ENCODE measurements at places on chromosomes 6 and 20.
A peak's percentile ranks its signal among the peaks of the same experiment; 100 is the strongest.

DNA sequence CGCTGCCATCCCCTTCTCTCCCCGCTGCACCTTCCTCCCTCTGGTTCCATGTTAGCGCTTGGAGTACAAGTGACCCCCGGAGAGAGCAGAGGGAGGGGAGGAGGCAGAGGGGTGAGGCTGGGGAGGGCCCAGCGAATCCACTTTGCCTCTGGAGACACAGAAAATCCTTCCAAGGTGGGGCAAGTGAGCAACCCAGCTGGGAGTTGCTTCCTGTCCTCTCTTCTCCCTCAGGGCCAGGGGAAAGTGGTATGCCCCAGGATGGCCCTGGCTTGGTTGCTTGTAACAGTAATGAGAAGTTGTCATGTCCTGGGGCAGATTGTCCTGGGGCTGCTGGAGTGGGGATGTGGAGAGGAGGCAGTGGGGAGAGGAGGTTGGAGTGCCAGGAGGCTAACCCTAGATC, 691 bp upstream of the ANGPT4 start:
- no peak for DNase-seq

DNA sequence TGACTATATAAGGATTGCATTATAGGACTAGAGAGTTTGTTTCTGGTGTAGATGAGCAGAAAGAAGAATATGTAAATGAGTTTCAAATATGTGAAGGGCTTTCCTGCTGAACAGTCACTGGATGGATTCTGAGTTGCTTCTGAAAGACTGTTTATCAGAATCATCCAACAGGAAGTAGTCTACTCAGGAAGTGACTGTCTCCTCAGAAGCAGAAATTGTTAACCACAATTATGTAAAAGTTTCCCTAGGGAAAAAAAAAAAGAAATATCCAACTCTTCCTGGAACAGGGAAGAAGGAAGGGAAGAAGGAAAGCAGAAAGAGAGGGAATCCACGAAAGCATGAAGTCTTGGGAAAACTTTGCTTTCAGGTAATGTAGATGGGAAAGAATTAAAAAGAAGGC, 138.9 kb downstream of the TENT5A start:
- no peak for DNase-seq

DNA sequence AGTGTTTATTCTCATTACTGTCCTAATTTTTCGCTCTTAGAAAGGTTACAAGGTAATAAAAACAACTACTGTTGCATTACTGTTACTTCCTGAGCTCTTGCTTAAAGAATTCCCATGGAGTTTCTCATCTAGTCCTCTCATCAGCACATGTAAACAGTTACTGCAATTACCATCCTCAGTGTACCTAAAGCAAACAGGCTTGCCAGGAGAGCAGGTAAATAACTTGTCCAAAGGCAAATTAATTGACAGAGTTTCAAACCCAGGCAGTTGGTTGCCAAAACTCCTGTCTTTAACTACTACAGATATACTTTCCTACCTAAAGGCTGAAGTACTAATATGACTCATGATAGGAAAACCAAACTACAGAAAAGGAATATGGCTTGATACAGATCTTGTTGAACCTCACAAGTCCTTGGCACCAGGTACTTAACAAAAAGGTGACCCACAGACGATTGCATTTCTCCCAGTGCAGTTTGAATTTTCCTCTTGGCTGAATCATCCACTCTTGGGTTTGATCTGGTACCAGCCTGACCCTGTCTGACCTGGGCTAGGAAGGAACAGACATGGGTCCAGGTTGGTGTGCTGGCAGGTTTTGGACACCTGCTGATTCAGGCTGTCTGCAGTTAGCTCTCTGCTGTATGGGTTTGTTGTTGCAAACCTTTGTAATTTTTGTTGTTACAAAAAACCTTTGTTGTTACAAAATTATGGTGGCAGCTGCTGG, 153.0 kb downstream of the CFAP61 start:
- no peak for DNase-seq

GRCh38 chr20:25247956-25248785, at the start of gene PYGB:
PYGB (plus strand) TSS chr20:25248085; CDS start chr20:25248179, 94 bp downstream.
- peak; percentile 69 for DNase-seq

- no peak for DNase-seq
These were observed 12.5 kb upstream of the SOX12 start for GRCh38 chr20:312866-313265.

GRCh38 chr6:169940481-169941271, 189.3 kb downstream of the ERMARD start:
- DNase-seq, result no peak

DNA sequence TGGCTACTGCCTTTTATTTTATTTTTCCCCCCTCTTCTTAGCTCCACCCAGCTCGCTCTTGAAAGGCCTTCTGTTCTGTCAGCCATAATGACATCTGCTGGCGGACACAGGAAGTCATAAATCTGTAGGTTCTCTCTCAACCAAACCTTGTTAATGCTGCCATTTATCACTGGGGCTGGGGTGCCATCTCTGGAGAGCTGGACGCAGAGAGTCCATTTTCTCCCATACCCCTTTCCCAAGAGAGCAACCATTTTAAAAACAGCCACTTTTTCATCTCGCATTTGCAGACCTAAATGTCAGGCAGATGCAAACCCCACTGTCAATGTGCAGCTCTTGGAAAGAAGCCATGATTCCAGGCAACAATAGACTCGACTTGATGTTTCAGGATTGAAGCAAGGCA, 13.0 kb upstream of the TSHZ2 start:
- DNase-seq, result no peak

- DNase-seq, result no peak
These were observed 31.6 kb upstream of the CSNK2A1 start for GRCh38 chr20:575230-575629.

DNA sequence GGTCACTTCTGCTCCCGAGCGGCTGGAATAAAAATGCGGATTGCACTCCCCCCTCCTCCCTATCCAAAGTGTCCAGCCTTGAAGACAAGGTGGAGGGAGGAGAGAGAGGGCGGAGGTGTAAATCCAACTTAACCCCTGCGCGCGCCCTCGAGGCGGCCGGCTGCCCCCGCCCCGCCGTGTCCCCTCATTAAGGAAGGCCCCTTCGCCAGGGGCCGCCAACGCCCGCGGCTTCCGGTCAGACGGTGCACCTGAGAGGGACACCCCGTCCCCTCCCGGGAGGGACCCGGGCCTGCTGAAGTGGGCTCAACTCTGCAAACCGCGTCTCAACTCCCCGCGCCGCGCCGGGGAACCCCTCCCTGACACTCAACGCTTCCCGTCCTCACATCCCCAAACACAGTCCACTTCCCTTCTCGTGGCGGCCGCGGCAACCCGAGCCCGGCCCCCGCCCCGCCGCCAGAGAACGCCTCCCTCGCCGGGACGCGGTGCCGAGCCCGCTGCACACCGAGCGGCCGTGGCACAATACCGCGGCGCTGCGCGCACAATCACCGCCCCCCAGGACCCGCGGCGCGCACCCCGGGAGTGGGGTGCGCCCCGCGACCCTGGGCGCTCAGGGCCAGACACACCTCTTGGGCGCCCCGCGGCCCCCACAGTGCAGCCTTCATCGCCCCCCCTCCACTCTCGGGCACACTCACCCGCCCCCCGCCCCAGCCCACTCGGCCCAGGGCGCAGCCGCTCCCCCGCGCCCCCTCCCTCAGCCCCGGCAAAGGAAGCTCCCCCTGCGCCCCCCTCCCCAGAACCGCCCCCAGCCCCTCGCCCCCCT, 102.5 kb downstream of the NOL4L start:
- DNase-seq, result no peak

DNA sequence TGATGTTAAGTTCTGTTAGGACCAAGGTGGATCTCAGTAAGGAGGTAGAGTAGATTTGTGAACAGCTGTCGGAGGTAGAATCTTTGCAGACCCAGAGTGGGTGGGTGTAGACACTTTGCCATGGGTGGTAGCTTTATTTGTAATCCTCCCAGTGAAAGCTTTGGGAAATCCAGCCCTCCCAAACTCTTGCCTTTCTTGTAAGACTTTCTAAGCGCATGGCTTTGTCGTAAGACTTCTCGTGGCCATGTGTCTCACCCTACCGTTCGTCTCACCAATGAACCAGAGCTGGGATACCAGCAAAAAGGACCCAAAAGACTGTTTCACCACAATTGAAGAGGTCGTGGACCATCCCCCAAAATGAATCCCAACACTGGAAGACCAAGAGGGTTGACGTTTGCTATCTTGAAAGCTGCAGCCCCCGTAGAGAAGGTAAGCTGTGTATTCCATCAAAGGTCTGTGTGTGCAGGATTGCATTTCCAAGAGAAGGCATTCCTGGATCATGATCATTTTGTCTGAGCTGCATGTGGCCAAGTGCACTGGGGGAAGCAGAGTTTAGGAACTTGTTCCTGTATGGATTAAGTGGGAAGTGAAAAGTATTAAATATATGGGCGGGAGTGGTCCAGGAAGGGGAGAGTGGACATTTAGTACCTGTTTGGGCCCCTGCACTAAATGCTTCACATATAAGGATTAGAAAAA, 5.8 kb upstream of the TMEM14A start:
- DNase-seq, result no peak

DNA sequence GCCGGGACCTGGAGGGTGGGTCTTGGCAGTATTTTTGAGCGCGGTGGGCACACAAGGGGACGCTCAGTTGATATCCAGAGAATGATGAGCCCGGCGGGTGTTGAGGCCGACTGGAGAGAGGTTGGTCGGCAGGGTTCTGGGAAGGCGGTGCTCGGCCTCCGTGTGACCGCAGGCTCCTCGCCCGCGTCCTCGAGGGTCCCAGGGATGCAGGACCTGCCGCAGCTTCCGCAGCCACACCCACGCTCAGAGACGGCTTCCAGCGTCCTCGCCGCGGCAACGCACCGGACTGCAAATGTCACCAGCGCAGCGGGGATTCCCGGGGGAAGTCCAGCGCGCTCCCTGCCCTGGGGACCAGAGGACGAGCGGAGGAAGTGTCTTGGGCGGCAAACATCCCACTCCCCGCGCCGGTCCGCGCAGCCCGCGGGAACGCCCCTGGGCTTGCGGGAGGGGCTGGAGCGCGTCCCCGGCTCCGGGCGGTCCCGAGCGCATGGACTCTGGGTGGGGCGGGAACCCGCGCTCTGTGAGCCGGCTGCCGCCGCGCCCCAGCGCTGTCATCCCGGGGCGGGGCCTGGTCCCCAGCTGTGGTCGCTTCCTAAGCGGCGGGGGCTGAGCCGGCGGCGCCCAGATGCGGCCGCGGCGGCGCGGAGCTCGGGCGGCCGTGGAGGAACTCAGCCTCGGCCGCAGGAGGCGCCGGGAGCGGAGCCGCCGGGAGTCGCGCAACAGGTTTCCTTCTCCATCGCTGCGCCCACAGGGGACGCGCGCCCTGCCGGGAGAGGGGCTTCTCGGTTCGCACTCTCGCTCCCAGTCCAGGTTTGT, at the start of gene STX11:
TSS of gene STX11 (plus strand) at position 624 of the 816 bp plus-strand sequence. CDS start 36,111 bp downstream, outside the sequence.
- peak; percentile 50 for DNase-seq

GRCh38 chr6:41439524-41440418, 104.4 kb downstream of the NCR2 start:
- DNase-seq, result no peak

DNA sequence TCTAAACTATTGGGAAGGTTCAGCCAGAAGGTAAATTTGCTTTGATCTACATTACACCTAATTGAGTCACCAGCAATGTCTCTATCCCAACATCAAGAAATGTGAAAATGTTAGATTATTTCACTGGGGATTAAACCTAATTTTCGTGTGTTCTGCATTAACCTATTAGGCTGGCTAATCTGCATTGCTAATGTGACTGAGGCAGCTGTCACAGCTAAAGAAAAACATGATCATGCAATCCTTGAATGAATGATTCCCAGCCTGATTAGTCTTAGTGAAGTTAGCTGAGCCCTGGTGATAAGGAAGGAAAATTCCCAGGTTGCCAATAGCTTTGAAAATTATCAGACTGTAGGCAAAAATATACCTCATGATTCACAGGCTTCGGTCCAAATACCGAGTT, 135.3 kb downstream of the LINC00237 start:
- DNase-seq, result no peak

GRCh38 chr20:53642196-53643030, 48.8 kb upstream of the ZNF217 start:
- no peak for DNase-seq

GRCh38 chr20:41428285-41428684, 61.7 kb upstream of the EMILIN3 start:
- peak; percentile 9 for DNase-seq

- DNase-seq, result no peak
These were observed 8.2 kb downstream of the ATP9A start for GRCh38 chr20:51759769-51760510.

GRCh38 chr6:25685251-25685650, 33.2 kb downstream of the SCGN start:
- no peak for DNase-seq

- no peak for DNase-seq
These were observed 146.2 kb upstream of the SMLR1 start for GRCh38 chr6:130681028-130681427.

GRCh38 chr6:159720708-159721107, 6.6 kb upstream of the WTAP start:
- DNase-seq, result peak; percentile 25

- no peak for DNase-seq
These were observed 180.5 kb downstream of the PDE7B start for GRCh38 chr6:136031982-136032381.

GRCh38 chr6:74115674-74116073, 419.7 kb downstream of the CD109 start:
- no peak for DNase-seq

DNA sequence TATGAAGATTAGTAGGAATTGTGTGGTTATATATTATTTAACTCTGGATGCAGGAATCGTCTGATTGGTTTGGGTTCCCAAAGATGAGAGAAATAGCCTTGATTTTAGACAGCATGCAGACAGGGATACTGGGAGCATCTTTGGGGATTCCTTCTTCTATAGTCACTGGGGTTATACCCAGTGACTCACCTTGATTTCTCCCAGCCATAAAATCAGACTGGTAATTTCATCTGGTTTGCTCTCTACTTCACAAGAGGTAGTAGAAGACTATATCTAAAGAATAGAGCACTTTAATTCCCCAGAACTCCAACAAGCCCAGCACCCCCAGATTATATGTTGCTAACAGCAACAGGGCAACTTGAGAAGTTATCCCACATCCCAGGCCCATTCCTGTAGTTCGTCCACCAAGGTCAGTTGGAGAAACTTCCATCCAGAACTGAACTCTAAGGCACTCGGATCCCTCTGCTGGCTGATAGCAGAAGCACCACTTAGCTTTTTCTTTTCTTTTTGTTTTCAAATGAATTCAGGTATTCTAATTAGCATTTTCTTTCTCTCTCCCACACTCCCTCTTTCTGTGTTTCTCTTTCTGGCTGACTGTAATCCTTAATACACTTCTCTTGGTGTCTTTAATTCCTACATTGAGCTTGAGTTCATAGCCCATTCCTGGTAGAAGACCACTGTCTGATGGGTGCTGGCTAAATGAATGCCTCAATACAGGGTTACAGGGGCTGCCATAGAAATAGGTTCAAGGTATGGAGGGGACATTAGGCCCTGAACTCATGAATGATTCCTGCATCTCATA, 20.4 kb upstream of the EFHC1 start:
- no peak for DNase-seq
